Activated T-cell treated with anti-CD3 and anti-CD28 coated beads, Interleukin-2, amount 50 U/mL, for 48 hours (primary cell): ENCODE measurements at places on chromosomes 6 and 20.

DNA sequence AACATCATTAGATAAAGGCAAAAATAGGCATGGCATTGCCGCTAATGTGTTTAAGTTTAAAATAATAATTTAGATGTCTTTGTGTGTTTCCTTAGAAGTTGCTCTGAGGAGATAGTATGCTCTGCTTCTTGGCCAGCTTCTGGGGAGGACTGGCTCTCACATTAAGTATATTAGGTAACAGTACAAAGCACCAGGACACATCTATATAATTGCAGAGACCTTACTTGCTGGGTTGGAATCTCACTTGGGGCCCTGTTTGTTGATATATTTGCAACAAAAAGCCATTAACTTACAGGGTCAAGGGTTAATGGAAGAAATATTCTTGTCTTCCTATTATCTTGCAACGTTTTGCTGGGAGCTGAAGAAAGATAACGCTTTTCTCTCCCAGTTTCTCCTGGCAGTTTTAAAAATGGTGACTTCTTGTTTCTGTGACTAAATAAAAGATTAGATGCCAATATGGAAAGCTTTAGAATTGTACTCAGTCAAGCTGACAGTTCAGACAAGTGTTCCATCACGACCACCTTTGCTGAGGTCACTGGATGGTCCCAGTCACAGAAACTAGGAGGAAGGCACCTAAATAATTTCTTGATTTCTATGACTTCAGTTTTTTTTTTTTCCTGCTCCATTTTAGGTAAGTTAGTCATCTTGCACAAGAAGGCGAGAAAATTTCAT, 462.3 kb upstream of the FLRT3 start:
- DNase-seq: no peak

- no peak for DNase-seq
Measured at GRCh38 chr6:2677080-2677593, 73.6 kb downstream of the MYLK4 start.

DNA sequence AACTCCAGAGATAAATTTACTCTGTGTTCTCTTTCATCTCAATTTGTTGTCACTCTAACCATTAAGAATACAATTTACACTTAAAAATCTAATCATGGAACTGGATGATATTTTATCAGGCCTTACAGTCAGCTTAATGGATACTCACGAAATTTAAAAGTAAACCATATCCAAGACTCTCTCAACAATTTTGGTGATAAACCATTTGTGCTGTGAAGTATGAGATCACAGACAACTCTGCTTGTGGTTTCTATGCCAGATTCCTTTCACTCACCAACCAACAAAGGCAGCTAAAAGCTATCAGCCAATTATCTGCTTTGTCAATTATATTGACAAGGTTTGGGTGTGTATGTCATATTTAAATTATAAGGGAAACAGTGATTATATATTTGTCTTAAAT, 155.8 kb downstream of the TRDN start:
- DNase-seq: no peak

DNA sequence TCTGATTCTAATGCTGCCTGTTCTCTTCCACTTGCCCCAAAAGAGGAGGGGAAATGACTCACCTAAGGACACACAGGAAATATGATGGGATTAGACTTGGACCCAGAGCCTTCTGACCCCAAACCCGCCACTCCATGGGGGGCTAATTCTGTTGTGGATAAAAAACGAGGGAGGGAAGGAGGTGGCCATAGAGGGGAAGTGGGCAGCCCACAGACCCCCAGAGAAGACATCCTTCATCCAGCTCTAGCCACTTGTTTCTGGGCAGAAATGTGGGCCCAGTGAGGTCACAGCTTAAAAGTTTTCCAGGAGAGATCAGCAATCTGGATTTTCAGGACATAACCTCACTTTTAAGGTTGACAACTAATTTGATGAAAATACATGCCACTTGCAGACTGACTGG, 202.1 kb downstream of the ANKRD60 start:
- DNase-seq: no peak

DNA sequence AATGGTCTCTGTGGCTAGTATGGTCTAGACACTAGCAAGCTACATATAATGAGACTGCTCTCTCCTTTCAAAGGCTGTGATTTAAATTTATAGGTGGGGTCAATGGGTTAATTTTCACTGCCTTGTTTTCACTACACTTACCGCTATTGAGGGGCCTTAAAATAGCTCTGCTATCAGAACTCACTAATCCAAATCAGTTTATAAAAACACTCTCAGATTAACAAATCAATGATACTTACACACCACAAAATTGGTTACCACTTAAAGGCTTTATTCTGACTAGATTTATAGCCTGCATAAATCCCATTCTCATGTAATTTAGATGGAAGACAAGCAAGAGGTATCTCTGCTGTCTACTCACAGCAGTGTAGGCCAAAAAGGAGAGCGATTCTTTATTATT, 313.0 kb upstream of the AGPAT4 start:
- DNase-seq: no peak

DNA sequence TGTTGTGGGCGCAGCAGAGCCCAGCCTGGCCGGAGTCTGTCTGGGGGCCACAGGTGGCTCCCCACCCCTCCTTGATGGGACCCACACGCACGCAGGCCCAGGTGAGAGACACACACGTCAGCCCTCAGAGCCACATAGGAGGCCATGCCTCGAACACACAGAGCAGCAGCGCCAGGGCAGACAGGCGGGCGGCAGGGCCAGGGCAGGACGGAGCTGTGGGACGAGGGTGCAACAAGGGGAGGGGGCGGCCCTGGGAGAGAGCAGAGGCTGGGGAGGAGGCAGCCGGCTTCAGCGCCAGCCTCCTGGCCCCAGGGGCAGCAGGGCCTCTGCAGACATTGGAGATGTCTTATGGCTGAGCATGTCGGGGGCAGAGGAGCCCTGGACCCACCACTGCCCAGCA, 42.5 kb downstream of the KCNQ2 start:
- no peak for DNase-seq

- DNase-seq: no peak
Measured at GRCh38 chr6:166739976-166740318, 112.9 kb upstream of the RPS6KA2 start.

DNA sequence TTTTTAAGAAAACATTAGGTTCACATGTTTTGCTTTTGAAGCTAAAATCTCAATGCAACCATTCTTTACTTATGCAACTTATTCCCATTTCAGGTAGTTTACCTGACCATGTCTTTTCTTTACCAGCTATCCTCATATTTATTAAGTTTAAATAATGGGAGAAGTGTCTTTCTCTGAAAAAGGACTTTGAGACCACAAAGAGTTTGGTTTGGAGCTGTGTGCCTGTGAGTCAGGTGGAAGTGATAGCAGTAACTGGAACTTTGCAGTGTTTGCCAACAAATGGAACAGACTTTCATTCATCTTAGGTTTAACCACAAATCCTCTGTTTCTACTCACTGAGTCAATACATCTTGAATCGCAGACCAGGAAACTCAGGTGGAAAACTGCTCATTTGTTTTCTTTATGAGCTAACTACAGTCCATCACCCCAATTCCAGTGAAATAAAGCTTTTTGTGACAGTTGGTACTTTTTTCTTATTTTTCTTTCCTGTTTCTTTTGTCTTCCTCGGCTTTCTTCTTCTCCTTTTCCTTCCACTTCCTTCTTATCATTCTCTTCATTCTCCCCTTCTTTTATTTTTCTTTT, 148.3 kb upstream of the RIN2 start:
- DNase-seq: no peak

DNA sequence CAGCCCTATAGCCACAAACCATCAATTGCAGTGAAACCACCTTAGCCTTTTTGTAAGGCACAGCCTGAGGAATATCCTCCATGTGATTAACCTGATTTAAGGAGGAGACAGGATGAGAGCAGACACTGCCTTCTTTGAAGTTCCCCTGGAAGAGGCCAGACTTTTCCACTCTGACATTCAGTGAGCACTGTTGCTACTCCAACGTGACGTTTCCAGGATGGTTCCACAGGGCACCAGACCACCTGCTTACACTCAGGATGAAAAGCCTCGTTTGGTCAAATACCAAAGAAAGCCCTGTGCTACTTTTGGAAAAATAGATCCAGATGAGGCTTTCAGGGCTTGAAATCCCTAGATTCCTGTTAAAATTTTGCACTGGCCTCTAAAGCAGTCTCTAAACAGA, 1102.1 kb upstream of the FLRT3 start:
- no peak for DNase-seq

GRCh38 chr6:4806337-4806725, 30.1 kb downstream of the CDYL start:
- no peak for DNase-seq

DNA sequence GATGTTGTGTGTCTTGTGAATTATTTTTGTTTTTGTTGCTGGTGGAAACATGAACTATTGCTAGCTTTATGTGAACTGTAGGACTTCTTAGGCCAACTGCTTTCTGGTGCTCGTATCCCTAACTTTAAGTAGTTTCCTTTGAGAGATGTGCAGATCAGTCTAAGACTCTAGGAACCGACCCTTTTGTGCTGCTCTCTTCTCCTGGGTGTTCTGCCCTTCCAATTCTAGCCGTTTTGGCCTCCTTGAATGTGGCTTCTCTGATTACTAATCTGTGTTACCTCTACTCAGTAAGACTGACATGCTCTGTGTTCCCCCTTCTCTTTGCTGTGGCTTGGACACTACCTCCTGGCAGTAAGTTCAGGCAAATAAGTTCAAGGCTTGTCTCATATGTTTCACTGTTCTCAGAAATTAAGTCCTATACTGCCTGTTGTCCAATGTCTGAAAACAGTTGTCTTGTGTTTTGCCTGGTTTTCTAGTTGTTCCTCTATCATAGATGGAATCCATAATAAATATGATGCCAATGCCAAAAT, 58.0 kb downstream of the FOXO3 start:
- DNase-seq: no peak

DNA sequence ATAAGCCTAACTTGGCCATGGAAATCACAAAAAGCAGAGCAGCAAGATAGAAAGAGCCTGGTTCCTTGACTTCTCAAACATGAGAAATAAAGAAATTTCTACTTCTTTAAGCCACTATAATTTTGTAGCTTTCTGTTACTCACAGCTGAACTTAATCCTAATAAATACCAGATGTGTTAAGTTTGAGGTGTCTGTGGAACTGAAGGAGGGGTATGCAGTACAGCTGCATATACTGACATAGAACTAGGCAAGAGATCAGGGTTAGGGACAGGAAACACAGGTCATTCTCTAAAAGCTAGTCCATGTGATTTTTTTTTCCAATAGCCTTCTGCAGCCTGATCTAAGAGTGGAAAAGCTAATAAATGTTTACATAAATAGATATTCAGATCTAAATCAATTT, 123.9 kb downstream of the COL12A1 start:
- no peak for DNase-seq

- DNase-seq: no peak
Measured at GRCh38 chr6:150711061-150711460, 111.4 kb downstream of the PLEKHG1 start.
